Large intestine (tissue), 12 donors: ENCODE measurements at places on chromosomes 11 and 22.

DNA sequence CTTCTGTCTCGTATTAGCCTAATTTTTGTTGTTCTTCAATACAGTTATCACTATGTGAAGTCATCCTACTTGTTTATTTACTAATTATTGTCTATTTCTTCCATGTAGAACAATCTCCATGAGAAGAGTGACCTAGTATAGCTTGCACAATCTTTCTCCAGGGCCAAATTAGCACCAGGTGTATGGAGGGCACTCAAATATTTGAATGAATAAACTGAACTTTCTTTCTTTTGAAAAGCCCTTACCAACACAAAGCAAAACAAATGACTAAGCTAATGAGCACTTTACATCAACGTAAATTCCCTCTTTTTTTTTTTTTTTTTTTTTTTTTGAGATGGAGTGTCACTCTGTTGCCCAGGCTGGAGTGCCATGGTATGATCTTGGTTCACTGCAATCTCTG is 34.2 kb downstream of the ABTB2 start:
- no peak overlapping the region for H3K4me3 ChIP-seq
- H3K27me3 ChIP-seq = peaks cover 2% of the 10 kb centered on the region
- DNase-seq = no peak
- no peak overlapping the region for H3K27ac ChIP-seq

DNA sequence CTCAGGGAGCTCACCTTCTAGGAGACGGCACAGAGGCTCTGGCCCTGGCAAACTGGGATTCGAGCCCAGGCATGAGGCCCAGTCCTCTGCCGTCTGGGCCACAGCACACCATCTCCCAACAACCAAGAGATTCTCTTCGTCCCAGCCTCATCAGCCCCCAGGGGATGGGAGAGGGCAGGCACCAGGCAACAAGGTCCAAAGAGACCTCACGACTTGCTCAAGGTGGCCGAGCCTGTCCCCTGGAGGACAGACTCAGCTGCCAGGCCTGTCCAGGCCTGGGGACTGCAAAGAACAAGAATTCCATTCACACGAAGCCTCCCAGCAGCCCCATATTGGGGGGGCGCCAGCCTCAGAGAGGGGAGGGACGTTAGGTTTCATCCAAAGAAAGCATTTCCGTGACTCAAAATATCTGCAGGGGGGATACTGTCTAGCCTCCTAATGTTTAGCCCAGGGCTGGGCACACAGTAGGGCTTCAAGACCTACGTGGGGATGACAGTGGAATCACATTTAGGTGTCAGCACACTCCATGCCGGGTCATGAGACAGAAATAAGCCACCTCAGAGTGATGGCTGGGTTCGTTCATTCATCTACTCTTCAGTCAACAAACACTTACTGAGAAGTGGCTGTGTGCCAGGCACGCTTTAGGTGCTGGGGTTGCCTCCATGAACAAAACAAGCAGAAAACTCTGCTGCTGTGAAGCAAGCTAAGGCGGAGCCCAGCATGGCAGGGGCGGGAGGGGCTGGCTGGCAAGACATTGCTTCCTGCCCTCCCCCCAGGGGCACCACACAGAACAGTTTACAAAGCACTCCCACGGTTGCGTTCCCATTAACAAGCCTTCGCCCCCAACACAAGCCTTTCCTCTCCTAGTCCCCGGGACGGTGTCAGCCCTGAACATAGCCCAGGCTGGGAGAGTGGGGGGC is 1.2 kb downstream of the CARNS1 start:
- no peak for DNase-seq
- peaks cover 19% of the 10 kb centered on the region for H3K27me3 ChIP-seq
- H3K4me1 ChIP-seq = peaks cover 18% of the 10 kb centered on the region
- H3K27ac ChIP-seq = no peak overlapping the region
- no peaks in the 10 kb centered on the region for H3K36me3 ChIP-seq

DNA sequence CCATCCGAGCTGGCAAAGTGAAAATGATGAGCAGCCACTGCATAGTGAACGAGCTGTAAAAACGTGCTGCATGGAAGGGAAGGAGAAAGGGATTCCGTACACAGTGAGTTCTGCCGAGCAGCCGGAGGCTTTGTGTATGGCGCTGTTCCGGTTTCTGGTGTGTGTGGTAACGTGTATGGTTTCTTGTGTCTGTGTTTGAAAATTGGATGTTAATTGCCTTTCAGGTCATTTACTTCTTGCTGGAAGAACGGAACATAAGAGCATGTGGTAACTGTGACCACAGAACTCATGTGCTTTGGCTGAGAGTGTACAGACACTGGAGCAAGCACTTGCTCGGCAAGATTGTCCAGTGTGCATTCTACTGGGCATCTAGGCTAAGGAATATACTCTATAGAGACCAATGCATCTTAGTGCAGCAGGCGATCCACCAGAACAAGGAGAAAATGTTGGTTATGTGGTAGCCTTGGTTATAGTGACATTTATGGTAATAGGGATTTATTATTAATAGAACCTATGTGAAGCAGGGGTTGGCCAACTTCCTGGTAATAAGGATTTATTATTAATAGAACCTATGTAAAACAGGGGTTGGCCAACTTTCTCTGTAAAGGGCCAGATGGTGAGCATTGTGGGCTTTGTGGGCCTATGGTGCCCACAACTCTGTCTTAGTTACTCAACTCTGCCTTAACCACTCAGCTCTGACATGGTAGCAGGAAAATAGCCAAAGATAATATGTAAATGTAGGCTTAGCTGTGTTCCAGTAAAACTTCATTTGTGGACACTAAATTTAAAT is 49.2 kb downstream of the GRAMD1B start:
- H3K27me3 ChIP-seq = no peaks in the 10 kb centered on the region
- peaks cover 18% of the 10 kb centered on the region for H3K36me3 ChIP-seq
- H3K27ac ChIP-seq = no peak overlapping the region
- H3K4me1 ChIP-seq = peaks cover 3% of the 10 kb centered on the region
- no peak for DNase-seq

DNA sequence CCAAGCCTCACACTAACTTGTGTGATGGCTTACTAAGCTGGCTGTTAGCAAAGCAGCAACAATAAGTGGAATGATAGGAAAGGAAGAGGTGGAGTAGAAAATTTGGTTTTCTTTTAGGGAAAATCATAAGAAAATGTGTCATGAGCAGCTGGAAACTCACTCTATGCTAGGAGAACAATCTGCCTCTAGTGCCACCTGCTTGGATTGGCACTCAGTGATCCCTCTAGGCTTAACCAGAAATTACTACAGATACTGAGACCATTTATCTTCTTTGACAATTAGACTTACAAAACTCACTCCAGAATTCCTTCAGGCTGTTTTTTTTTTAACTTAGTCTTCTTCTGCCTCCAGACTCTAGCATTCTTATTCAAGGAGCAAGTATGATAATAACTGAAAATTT is 117.3 kb downstream of the CD44 start:
- no peaks in the 10 kb centered on the region for H3K36me3 ChIP-seq
- peaks cover 11% of the 10 kb centered on the region for H3K27me3 ChIP-seq
- no peak overlapping the region for H3K4me3 ChIP-seq
- DNase-seq = no peak
- H3K4me1 ChIP-seq = no peaks in the 10 kb centered on the region
- H3K27ac ChIP-seq = no peak overlapping the region

- no peak overlapping the region for H3K27ac ChIP-seq
Observed at GRCh38 chr11:24005202-24005876, 491.5 kb upstream of the LUZP2 start.

- H3K4me1 ChIP-seq = peaks cover 7% of the 10 kb centered on the region
- H3K27ac ChIP-seq = peak overlapping the region; percentile 61
- no peak overlapping the region for H3K4me3 ChIP-seq
- no peaks in the 10 kb centered on the region for H3K27me3 ChIP-seq
- peak; percentile 58 for DNase-seq
- no peaks in the 10 kb centered on the region for H3K36me3 ChIP-seq
Observed at GRCh38 chr11:56948991-56949515, 39.7 kb upstream of the OR5AK2 start.
